Stromal cell of bone marrow (primary cell): ENCODE measurements at places on chromosomes 2 and 18.

- no peak for DNase-seq
These were observed 213.7 kb upstream of the ARL4C start for GRCh38 chr2:234710587-234710986.

DNA sequence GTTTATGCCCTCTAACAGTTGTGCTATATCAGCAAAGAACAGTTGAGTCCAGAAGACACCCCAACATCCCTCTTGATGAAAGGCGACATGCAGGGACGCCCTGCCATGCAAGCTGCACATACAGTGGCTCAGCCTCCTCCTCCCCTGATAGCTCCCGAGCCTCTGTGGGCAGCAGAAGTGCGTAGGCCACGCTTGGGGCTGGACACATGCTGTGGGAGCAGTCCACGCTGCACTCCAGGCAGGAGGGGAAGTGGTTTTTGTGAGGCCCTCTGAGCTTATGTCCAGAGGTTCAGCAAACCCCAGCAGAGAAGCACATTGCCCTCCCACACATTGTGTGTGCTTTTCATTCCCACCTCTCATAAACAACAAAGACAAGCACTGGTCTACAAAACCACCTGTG is 162.1 kb downstream of the SEPTIN10 start:
- no peak for DNase-seq

- peak; percentile 32 for DNase-seq
These were observed 2.3 kb downstream of the PSMD1 start for GRCh38 chr2:231058761-231059550.

GRCh38 chr18:77112747-77113092 is 19.9 kb downstream of the MBP start:
- DNase-seq = no peak

DNA sequence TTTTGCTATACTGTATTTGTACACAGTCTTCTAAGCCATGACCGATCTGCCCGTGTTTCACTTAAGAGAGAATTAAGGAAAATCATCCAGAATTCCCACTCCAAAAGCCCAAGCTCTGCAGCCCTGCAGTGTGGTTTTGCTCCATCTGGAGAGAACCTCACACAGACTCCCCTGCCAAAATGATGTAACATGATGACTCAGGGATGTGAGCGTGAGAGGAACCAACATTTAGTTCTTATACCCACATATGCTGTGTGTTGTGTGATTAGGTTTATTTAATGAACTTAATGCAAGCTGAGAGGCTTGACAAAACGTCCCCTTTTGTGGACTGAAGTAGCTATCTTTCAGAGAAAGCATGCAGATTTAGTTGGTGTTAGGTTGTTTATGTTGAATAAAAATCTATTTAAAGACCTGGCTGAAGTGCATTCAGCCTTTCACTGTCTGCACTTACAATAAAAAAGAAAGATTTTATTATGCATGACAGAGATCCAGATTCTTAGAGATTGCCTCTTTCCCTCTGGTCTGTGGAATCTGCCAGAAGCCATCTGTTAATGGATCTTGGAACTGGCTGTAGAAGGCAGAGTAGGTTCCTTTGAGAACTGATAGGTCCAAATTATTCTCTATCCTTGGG is 6.3 kb downstream of the RAB12 start:
- peak; percentile 92 for DNase-seq

DNA sequence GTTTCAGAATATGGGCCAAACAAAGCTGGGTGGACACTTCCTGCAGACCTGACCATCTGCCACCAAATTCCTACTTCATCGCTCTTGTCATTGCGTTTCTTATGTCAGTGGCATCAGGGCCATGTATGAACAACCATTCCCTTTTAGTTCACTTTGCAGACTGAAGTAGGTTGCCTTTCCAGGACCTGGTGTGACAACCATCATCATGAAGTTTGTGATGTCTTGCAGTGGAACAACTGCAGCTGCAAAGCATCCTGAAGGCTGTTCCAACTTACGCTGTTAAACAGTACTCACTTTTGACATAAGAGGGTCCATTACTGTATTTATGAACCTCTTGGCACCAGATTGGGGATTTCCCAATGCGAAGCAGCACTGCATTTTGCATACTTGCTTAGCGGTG is 511.6 kb downstream of the ARHGAP15 start:
- DNase-seq = no peak

DNA sequence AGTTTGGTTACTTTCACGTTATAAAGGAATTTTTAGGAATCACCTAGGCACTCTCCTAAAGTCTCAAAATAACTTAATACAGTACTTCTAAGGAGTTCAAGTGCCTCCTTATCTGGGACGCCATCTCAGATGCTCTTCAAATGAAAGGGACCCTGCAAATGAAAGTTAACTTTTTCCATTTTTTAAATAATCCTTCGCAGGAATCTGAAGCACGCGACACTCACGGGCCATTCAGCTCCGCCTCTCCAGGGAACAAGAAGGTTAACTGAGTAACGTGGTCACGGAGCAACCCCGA is 537 bp upstream of the ZC3H15 start:
- no peak for DNase-seq

- DNase-seq = no peak
These were observed 64.5 kb upstream of the AMMECR1L start for GRCh38 chr2:127950264-127950663.

DNA sequence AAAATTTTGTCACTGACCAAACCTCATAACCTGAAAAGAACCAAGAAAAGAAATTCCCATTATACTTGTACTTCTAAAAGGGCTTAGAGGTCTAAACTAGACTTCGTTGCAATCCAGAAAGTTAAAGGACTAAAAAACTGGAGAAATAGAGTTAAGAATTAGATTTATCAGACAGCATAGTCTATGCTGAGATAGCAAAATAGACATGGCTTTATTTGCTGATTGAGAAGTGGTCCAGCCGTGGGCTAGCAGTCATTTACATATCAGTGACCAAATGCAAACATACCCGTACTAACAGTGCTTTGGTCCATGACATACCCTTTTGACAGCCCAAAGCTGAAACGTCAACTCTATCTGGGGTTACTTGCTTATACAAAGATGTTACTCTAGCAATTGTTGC is 223.5 kb downstream of the AGPS start:
- no peak for DNase-seq

DNA sequence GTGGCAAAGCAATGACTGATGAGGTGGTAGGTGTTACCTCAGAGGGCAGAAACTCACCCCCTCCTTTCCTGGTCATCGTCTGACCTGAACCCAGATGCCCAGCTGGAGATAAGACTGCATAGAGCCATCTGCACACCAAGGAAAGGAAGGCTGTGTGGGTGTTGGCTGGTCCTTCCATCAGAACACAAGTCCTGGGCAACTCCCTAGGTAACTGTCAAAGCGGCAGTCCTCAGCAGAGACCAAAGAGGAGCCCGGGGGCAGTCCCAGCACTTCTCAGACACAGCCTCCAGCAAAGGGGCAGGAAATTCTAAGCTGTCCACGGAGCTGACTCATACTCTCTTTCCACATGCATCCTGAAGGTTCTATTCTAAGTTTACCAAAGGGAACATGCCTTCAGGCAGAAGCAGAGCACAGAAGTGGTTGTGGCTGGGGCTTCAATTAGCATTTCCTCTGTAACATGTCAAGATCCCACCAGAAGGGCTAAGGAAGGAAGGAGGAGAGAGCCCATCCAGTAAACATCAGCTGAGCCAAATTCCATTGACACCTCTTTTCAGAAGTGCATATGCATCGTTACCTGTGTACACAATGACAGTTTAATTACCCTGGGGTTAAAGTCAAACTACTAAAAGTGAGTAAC is 54.7 kb downstream of the SPRED2 start:
- no peak for DNase-seq
